Kasumi-1 (cell line): ENCODE measurements at places on chromosomes 6 and 20.

DNA sequence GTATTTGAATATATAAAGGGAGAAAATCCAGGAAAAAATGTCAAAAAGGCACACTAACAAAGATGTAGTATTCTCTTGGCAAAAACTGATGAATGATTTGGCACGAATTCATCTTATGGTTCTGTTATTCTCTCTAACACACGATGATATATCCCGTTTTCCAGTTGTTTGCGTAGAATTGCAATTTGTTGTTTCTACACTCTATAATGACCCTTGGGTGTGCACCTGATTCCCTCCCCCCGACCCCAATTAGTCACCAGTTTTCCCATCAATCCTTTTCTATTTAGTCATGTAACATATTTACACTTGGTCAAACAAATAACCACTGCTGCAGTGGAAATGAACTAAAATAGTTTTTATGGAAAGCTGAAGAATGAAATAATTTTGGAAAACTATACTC, 1.5 kb upstream of the ARID1B start:
- no peak for DNase-seq

DNA sequence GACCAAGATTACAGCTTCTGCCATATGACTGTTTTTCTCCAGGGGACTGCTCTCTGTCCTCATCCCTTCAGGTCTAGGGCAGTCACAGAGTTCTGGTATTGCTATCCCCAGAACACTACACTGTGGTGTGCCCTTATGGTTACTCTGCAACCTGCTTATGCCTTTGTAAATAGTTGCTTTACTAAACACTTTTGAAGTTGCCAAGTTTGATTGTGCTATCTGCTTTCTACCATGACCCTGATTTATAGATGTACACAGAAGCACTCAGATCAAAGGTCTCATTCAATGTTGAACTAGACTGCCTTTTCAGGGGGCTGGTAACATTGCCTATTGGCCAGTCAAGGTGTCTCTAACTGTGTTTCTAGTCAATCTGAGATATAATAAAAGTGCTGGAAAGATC, 794.7 kb downstream of the DHX35 start:
- DNase-seq, result no peak

DNA sequence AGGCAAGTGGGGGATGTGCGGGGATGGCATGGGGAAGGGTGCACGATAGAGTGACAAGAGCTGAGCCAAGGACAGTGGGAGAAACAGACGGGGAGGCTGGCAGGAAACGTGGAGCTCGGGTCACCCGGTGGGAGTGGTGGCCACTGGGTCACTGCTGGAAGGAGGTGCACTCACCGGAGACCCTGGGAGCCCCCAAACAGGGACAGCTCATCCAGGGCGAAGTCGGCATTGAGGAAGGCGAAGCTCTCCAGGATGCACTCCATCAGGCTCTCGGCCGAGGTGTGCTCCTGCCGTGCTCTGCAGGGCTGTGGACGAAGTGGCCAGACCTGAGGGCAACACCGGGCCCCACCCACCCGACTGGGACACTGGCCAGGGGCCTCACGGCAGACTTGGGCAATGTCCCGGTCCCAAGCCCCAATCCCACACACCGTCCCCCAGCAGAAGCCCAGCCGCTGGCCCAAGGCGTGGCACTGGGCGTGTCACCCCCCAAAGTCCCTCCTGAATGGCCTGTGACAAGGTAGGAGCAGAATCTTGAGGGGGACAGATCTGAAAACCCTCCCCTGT, 87.3 kb downstream of the PTPN1 start:
- no peak for DNase-seq

- DNase-seq, result no peak
These were observed 6.4 kb upstream of the FAM217A start for GRCh38 chr6:4085332-4085700.

DNA sequence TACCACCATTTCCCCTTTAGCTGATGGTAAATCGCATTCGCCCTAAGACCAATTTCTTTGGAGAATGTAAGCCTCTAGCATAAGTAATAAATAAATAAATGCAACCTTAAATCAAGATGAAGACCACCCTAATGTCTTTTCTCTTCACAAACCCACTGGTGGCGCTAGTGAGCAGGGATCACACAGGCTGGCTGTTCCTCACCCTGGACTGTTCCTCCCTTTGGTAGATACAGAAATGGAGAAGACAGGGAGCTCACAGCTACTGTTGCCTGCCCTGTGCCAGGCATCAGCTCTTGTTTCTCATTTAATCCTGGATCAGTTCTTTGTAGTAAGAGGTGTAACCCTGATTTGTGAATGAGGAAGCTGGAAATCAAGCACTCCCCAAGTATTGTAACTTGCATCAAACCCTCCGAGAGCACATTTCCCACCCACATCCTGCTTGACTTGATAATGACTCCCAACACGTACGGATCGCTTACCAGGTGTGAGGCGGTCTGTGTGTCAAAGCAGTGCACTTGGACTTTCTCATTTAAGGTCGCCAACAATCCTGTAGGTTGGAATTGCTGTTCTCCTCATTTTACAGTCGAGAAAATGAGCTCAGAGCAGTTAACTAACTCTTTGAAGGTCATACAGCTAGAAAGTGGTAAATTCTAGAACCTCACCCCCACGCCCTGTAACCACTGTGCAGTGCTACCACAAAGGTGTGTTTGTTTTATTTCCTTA, 236.1 kb downstream of the TSHZ2 start:
- peak; percentile 1 for DNase-seq

- no peak for DNase-seq
These were observed 53.4 kb downstream of the PTCHD4 start for GRCh38 chr6:48057601-48058000.

DNA sequence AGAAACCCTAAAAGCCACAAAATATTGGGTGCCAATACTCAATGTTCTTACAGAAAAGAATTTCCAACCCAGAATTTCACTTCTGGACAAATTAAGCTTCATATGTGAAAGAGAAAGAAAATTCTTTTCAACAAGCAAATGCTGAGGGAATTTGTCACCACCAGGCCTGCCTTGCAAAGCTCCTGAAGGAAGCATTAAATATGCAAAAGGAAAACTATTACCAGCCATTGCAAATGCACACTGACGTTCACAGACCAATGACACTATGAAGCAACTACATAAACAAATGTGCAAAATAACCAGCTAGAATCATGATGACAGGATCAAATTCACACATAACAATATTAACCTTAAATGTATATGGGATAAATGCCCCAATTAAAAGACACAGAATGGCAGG, 187.9 kb upstream of the BTBD3 start:
- no peak for DNase-seq

GRCh38 chr6:124436803-124437202, 525.4 kb upstream of the RNF217 start:
- DNase-seq, result no peak

- no peak for DNase-seq
These were observed 17.6 kb downstream of the BHLHE23 start for GRCh38 chr20:62989201-62989601.

- DNase-seq, result no peak
These were observed 65.1 kb upstream of the STX16 start for GRCh38 chr20:58585753-58586540.

- DNase-seq, result no peak
These were observed 92.5 kb upstream of the MLIP start for GRCh38 chr6:54018722-54019121.

GRCh38 chr6:139099984-139100383, 34.9 kb upstream of the HECA start:
- no peak for DNase-seq

GRCh38 chr6:96811670-96812069, 25.6 kb downstream of the GPR63 start:
- DNase-seq, result no peak

- no peak for DNase-seq
These were observed 136.4 kb upstream of the RREB1 start for GRCh38 chr6:6971369-6971768.
